Activated naive CD8-positive, alpha-beta T cell treated with anti-CD3 and anti-CD28 coated beads, Interleukin-2, amount 50 U/mL, for 16 hours (primary cell): ENCODE measurements at places on chromosomes 4 and X.

DNA sequence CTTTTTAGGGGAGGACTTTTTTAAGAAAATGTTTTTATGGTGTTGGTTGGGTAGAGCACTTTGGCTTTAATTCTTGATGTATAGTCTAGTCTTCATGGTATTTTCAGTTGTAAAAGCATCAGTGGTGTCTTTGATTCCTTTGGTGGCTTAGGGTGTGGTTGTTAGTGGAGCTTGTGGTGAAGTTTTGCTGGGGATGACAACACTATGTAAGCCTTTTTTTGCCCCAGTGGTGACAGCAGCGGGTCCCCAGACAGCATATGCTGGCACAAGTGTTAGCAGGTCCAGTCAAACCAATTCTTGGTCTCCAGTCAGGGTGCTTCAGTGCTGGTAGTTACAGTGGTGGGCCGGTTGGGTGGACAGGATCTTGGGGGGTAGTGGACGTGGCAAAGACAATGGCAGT is 52.0 kb downstream of the CHIC1 start:
- DNase-seq, result no peak

DNA sequence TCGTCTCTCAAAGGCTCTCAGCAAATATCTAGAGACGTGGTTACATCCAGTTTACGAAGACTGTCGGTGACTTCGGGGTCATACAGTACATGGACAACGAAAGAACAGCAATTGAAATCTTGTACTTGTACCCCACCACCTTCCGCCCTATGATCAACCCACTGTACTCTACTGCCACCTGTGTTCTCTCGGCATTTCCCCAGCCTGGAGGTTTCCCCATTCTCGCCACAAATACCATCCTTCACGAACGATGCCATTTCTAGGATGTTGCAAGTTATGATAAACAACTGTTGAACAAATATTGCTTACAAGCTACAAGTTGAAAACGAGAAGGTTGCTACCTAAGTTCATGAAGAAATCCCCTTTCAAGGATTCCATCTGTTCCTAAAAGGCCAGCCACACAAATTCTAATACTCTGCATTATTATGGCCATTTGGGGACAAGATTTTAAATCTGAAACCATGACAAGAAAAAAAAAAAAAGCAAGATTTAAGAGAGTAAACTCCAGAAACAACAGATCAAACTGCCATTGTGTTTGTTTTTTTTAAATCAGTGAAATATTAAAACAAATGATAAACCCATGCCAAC is 1.6 kb downstream of the APBB2 start:
- DNase-seq, result no peak

DNA sequence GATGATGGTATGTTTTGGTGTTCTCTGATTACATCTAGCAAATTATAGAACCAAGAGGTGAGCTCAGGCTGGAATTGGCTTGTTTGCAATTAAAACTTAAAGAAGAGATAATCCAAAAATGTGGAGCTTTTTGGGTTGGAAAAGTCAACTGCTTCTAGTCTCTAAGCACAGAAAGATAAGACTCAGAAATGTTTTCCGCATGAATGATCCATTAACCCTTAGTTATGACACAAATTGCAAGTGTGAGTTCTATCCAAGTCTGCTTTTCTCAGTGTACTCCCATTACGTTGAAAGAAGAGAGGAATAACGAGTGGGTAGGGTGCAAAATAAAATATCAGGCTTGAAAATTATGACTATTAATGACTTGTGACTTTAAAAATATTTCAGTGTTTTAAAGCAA is 38.5 kb downstream of the HPGD start:
- no peak for DNase-seq

- DNase-seq, result no peak
Measured at GRCh38 chr4:46937493-46937892, 28.4 kb upstream of the COX7B2 start.

DNA sequence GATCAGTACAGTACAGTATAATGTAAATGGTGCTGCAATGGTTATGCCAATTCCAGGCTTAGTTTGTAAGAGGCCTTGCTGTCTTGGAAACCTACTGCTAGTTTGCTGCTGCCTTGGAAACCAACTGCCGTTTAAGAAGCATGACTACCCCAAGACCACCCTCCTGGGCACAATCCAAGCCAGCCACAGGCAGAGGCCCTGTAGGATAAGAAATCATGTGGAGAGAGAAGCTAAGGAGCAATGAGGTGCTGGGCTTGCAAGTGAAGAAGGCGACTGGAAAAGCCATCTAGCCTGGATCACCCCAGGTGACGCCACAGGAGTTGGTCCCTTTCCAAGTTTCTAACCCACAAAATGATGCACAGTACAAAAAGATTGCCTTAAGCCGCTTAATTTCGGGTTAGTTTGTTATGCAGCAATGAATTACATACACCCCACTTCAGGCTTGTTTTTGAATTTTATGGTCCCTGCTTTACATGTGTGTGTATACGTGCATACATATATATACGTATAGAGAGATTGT is 16.9 kb downstream of the ZFP42 start:
- no peak for DNase-seq

GRCh38 chr4:54773022-54773421 is 115.3 kb downstream of the KIT start:
- DNase-seq, result no peak

DNA sequence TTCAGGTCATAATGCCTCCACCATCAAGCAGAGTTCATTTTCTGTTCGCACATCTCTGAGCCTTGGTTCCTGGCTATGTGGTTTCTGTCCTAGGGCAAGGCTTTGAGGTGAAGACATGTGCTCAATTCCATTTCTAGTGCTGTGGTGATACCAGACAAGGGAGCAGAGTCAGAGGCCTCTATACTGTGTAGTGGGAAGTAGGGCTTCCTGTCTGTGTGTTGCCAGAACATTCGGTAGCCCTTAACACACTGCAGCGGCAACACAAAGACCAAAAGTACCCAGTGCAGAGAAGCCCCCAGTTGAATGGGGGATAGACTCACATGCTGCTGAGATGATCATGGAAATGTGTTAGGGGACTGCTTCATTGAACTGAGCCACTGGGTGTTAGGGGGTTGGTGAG is 56.4 kb downstream of the STARD8 start:
- no peak for DNase-seq

DNA sequence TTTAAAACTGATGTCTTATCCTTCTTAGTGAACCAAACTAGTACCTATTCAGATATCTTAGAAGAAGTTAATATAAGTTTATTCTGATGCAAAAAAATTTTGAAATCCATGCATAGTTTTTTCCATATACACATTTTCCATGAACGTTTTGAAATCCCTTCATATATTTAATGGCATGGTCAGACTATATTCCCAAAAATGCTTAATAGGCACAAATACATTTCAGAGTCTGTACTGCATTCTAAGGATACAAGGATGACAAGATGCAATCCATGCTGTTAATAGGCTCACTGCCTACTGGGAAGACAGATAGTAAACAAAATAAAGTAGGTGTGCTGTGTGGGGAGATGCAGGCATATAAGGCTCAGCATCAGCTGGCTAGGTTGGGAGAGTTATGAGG is 33.2 kb downstream of the PROM1 start:
- DNase-seq, result no peak

DNA sequence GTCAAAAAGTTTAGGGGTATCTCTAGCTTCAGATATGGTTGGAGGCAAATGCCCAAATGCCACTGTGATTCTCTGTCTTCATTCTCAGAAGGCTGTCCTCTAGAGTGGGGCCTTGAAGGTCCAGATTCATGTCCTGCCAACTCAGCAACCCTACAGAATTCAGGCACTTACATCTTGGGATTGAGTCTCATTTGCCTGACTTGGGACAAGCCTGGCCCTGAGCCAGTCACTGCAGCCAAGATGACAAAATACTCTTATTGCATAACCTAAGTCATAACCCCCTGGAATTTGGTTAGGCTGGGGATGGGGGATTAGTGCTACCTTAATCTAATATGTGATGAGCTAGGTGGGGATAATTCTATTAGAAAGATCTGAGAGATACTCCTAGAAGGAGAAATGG is 100.5 kb downstream of the AREG start:
- no peak for DNase-seq

- peak; percentile 17 for DNase-seq
Measured at GRCh38 chrX:118495958-118496762, 545 bp downstream of the DOCK11 start.

GRCh38 chrX:1027680-1028079 is 184.8 kb downstream of the CRLF2 start:
- DNase-seq, result no peak

DNA sequence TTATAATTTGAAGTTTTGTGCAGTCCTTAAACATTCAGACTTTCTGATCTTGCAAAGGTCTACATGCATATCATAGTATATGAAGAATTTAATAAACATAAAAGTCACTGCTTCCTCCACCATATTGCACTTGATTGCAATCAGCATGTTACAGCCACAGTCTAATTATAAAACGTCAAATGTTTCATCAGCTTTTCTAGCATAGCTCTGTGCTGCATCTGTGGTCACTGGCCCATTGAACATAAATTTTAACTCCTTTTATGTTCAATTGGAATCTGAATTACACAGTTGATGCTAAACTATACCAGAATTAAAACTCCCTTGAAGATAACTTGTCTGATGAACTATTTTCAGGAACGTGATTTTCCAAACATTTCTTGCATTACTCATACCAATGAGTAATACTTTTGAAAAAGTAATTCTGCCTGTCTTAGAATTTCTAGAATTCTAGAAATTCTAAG is 329.1 kb downstream of the GALNTL6 start:
- no peak for DNase-seq

- no peak for DNase-seq
Measured at GRCh38 chr4:148108766-148109165, 333.4 kb downstream of the NR3C2 start.

GRCh38 chr4:87060957-87061356 is 126.1 kb downstream of the AFF1 start:
- no peak for DNase-seq

DNA sequence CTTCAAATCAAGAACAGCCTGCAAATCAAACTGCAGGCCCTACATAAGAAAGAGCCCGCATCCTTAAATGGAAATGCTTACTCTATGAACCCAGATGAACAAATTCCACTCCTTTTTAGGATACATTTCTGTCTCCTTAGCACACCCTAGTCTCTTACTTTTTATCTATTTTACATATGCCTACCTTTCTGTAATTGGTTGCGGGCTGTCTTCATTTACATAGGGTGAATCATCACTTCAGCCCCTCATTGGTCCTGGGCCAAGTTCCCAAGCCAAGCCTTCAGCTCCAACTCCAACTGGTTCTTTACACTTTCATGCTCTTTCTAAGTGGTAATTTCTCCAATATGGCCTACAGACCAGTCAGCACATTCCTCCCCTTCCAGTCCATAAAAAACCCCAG is 219.3 kb downstream of the TRAM1L1 start:
- DNase-seq, result no peak

- no peak for DNase-seq
Measured at GRCh38 chr4:185536411-185536709, 1.1 kb upstream of the PDLIM3 start.

- no peak for DNase-seq
Measured at GRCh38 chr4:146655521-146655856, 16.8 kb downstream of the POU4F2 start.

DNA sequence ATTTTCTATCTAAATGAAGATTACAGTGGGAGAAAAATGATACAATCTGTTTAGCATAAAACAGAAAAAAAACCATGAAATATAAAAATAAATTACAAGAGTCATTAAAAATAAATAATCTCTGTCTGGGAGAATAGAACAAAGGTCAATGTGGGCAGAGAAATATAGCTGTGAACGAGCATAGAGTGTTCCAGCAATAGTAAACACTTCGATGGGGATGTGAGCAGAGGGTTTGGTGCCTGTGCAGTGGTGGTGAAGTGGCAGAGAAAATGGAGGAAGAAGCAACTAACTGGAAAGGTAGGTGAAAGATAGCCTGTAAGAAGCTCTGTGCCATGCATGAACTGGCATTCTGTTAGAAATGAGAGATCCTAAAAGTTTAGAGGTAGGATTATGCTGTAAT is 64.9 kb downstream of the ANKRD50 start:
- DNase-seq, result no peak

DNA sequence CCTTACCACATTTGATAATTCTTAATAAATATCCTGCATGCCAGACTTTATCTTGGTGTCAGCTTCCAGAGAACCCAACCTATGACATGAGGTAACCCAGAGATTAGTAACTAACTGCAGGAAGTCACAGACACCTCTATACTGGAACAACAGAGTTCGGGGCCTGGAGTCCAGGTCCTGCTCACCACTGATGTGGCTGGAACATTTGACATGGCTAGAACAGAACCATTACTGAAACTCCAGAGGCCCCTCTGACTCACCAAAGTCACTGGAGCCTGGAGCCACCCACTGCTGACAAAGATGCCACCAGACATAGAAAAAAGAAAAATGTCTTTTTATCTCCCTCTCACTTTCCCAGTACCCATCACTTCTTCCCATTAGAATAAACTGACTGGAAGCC is 403.7 kb downstream of the MID1IP1 start:
- peak; percentile 3 for DNase-seq

- no peak for DNase-seq
Measured at GRCh38 chr4:79201971-79202370, 123.9 kb downstream of the NAA11 start.

GRCh38 chr4:149555146-149555545 is 260.5 kb downstream of the IQCM start:
- DNase-seq, result no peak

DNA sequence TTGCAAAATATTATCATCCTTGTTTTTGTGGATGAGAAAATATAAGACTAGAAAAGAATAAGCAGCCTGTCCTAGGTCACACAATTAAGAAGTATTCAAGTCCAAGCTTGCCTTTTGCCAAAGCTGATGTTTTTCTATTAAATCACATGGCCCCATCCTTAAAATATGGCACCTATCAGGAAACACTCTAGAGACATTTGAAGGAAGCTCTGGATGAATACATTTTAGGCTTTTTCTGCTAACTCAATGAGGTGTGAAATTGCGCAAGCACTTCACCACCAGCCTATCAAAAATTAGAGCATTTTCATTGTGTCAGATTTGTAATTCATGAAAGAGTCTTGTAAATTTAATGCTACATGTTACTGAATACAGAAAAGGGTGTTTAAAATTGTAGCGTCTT is 251.1 kb upstream of the MAD2L1 start:
- DNase-seq, result no peak

DNA sequence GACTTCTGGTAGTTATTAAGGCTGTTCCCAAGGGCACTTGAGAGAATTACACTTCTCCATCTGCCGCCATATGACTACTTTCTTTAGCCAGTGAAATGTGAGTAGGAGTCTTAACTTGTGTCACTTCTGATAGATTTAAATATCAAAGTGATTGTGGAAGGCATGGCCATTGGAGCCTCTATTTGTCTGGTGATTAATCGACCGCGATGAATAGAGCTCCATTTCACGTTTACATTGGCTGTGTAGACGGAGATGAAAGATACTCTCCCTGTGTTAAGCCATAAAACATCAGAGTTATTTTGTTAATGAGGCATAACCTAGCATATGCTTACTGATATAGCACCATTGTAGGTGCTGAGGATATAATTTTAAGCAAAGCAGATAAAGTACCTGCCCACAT is 852.4 kb downstream of the CCSER1 start:
- no peak for DNase-seq

- no peak for DNase-seq
Measured at GRCh38 chr4:103329642-103330041, 131.5 kb upstream of the CENPE start.
